Caudate nucleus (tissue), 63 donors: ENCODE measurements at places on chromosomes 3 and 15.

DNA sequence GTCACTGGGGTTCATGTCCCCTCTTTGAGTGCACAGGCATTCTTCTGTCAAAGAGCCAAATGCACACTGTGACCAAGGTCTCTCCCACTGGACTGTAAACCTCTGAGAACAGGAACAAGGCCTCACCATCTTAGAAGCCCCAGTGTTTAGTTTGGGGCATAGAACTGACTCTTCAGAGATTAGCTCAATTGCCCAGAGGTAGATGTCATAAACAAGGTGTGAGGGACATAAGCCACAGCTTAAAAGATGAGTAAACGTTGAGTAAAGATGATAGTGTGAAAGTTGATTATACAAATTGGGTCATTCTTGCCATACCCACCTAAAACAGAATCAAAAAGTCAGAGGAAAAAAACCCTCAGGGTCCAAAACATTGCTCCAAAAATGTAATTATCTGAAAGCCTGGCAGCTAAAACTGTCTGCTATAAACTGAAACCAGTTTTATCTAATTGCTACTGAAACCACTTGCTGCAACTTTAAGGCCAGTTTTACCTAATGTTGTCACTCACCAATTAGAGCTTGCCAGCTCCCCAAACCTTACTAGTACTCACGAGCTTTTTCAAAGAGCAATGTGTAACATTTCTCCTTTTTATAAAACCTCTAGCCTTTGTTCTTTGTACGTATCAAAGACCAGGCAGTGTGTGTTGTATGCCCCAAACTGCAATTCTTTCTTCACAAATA, 415.2 kb downstream of the RAP2B start:
- no peak for DNase-seq

- DNase-seq: no peak
Measured at GRCh38 chr15:96538491-96538890, 208.0 kb downstream of the NR2F2 start.

DNA sequence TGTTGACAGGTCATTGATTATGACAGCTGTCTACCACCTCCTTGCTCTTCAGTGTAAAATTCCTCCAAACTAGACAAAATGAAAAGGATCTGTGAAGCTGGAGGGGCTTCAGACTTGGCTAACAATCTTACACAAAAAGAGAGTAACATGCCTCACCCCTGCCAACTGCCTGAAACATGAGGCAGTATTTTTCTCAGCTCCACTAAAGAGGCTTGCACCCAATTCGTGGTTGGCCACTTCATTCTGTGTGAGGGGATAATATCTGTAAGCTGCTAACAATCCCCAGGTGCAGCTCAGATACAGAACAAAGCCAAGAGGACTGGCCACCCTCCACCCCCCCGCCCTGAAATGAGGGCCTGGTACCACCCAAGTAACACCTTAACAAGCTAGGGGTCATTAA, 2.8 kb downstream of the MB21D2 start:
- no peak for DNase-seq

DNA sequence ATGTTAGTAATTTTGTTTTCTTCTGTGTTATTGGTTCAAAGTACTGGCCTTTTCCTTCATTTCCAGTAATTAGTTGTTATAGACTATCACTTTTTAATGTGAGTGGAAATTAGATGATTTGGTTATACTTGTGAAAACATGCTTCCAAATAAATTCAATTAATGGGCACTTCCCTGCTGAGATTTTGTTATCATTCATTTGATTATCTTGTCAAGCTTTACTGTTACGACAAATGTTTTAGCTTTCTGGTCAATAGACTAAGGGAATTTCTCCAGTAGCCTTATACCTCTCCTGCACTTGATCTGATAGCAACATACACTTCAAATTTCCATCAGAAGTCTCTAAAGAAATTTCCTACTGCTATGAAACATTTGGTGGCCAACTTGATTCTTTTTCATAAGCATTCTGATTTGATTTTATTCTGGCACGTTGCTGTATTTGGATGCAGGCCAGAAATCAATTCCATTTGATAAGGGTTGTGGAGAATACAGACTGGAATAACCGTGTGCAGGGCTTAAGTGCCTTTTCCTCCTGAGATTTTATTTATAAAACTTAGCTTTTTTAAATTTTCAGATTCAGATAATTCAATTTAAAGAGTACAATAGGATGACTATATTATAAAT, 573.8 kb upstream of the NAALADL2 start:
- no peak for DNase-seq

DNA sequence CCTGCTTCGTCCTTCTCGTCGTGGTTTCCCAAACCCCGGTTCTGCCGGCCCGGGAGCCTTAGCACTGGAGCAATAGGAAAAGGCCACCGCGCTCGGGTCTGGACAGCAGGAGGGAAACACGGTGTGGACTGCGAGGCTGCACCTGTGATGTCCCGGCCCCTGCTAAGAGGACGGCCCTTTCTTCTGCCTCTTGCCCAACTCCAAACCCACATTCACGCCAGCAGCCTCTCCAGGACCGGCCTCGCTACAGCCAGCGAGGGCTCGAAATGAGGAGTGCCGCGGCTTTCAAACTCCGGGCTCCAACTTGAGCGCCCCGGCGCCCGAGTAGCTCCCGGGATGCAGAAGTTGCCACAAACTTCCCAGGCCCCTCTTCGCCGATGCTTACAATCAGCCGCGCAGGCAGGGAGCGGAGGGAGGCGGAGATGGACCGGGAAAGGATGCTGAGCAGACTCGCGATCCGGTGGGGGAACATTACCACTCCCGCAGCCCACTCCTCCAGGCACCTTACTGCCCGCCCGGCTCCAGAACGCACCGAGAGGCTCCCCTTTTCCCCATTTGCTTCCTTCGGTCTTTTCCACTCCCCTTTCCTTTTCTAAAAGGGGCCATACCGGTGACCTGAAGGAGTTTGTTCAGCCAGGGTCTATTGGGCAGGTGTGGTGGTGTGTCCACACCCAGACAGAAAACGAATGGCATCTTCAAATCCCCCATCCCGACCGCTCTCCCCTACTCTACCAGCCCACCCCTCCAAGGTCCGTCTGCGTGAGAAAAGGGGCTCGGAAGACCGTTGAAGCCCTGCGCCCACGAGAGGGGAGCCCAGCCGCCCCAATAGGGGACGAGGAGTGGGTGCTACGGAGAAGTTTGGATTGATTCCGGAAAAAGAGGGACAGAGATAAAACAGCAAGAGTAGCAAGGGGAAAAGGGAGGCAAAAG, 18.8 kb upstream of the SATB1 start:
- no peak for DNase-seq

- DNase-seq: no peak
Measured at GRCh38 chr3:197003461-197004385, 25.9 kb downstream of the MELTF start.

DNA sequence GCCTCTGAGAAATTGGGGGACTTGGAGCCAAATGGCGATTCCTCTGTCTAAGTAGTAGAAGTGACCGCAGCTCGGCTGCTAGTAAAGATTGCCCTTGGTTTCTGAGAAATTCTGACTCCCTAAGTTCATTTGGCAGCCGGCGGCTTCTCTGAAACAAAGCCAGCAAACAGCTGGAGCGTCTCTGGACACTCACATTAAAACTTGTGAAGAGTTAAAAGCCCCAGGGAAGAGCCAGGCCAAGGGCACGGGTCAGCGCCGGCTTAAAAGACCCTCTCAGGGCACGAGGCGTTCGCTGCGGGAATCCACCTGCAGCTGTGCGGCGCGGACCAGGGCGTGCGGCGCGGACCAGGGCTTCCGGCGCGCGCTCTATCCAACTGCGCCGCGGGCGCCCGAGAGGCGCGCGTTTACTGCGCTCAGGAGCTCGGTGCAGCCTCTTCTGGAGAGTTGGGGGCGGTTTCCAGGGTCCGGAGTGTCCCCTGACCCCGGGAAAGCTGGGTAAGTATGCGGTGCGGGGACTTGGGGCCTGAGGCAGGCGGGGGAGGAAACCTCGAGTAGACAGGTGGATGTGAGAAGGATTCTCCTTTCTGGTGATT, at the start of gene COL6A5:
Gene COL6A5 (plus strand): TSS at position 186 of the 593 bp plus-strand sequence. CDS start 27,967 bp downstream, outside the sequence.
- no peak for DNase-seq

GRCh38 chr15:38714309-38715072, 149.9 kb upstream of the RASGRP1 start:
- DNase-seq: no peak

GRCh38 chr15:64426845-64427465, 33.4 kb upstream of the ZNF609 start:
- DNase-seq: no peak

GRCh38 chr3:194640829-194641228, 7.6 kb upstream of the TMEM44 start:
- no peak for DNase-seq

- no peak for DNase-seq
Measured at GRCh38 chr15:89034305-89034704, 54.0 kb upstream of the ABHD2 start.

DNA sequence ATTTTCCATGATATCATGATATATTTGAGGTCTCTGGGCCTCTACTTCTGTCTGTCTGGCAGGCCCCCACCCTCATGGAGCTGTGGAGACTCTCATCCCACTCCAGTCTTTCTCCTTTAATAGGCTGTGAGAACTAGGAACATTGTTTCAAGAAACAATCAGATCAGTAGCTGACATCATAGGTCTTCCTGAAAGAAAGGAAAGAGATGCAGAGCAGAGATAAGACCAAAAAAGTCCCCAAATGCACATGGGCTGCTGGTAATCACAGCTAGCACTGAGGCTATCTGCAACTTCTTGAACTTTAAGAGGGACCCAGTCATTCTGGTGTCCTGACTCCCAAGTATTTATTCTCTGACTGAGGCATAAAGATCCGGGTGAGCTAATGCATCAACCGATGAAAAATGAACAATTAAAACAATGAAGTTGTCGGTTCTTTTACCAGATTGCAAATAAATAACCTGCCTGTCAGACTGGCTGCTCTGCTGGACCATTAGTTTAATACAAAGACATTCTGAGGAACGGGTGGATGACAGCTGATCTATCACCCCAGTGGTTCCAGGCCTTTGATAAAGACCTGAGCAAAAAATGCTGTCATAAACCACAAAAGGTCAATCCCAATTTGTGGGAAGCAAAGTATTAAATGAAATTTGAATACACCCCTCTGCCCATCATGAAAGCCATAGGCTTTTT, 780.8 kb upstream of the GOLIM4 start:
- no peak for DNase-seq

- no peak for DNase-seq
Measured at GRCh38 chr3:69353088-69353478, 32.8 kb downstream of the FRMD4B start.

- DNase-seq: no peak
Measured at GRCh38 chr3:55521738-55522421, 34.8 kb upstream of the WNT5A start.

DNA sequence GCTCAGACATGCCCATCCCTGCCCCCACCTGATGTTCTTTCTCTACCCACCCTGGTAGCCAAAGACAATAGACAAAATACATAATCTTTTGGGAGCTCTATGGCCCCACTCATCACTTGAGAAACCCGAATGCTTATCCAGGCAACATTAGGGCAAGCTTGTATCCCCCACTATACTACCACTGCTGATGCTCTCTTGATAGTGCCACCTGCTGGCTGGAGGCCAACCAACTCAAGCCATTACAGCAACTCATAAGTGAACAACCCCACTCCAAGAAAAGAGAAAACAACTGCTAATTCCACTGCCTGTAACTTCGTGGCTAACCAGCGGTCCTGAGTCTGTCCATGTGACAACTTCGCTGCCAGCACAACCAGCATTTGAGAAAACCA, 342.5 kb upstream of the TGFBR2 start:
- no peak for DNase-seq

- DNase-seq: no peak
Measured at GRCh38 chr3:83248454-83248853, 1487.0 kb upstream of the GBE1 start.

DNA sequence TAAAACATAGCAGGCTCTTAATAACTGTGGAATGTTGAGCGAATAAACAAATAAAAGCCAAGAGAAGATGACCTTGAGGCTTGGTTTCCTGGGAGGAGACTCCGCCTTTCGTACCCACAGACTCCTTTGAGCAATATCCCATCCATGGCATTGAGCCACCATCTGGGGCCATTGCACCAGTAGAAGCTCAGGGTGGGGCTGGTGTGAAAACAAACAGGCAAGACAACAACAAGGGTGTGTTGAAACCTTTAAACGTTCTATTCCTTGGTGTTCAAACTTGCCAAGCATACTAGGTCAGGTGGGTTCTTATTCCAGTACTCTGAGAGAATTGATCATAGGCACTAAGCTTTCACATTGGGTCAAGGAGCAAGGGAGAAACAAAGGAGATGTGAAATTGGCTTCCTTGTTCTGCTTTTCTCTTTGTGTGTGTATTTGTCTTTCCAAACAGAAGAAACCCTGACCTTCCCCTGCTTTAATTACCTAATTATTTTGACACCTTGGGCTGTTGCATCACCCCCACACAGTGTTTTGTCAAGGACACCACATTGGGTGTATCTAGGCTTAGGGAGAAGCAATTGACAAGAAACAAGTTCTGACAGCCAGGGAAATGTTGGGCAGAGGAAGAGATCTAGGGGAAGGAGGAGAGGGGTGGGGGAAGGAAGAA, 105.1 kb upstream of the BCL6 start:
- no peak for DNase-seq

DNA sequence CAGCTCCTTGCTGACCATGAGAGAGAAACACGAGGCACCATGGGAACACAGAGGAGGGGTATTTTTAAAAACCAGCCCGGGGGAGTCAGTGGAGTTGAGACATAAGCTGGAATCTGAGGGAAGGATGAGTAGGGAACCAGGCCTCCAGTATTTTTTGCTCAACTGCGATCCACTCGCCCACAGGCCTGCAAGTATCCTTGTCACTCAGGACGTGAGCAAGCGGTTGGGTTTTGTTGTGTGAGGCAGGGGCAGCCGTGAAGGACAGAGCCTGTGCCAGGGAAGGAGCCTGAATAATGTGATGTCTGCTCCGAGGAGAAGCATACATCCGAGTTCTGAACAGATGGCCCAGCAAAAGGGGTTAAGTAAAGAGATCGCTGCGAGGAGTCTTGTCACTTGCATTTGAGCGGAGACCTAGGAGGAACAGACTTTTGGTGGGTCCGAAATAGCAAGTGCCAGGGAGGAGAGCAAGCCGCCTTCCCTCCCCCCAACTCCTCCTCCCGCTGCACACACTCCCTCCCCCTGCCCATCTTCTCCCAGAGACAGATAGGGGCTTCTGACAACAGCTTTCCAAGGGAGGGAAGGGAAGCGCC, 20.4 kb upstream of the NTRK3 start:
- no peak for DNase-seq

DNA sequence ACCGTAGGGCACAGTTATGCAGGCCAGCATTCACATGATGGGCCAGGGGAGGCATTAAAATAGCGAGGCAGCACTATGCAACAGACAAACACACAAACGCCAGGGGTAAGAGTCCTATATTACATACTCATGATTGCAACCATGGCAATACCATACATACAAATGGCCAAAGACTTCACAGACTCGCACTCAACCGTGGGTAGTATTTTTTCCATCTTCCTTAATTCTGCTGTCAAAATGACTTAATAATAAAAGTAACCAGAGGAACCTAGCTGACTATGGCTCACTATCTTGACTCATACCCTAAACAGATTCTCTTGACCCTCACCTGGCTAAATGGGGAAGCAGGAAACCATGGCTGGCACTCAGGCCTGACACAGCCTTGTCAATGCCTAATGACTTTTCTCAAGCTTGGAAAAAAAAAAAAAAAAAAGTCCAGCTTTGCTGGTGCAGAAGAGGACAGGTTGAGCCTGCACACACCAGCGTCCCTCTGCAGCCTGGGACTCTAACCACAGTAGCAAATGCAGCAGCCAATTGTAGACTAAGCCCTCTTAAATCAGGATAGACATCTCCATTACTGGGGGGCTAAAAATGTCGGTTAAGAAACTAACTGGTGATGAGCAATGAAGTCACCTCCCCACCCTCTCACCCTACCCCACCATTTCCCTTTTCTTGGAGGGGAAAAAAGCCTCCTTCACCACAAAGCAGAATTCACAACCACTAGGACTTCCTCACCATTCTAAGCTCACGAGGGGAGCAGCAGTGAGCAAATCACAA, 23.1 kb downstream of the CCDC12 start:
- DNase-seq: no peak

GRCh38 chr3:12049675-12050074, 45.5 kb downstream of the SYN2 start:
- DNase-seq: no peak
